ENCODE measurements at places on chromosomes 4 and X.

DNA sequence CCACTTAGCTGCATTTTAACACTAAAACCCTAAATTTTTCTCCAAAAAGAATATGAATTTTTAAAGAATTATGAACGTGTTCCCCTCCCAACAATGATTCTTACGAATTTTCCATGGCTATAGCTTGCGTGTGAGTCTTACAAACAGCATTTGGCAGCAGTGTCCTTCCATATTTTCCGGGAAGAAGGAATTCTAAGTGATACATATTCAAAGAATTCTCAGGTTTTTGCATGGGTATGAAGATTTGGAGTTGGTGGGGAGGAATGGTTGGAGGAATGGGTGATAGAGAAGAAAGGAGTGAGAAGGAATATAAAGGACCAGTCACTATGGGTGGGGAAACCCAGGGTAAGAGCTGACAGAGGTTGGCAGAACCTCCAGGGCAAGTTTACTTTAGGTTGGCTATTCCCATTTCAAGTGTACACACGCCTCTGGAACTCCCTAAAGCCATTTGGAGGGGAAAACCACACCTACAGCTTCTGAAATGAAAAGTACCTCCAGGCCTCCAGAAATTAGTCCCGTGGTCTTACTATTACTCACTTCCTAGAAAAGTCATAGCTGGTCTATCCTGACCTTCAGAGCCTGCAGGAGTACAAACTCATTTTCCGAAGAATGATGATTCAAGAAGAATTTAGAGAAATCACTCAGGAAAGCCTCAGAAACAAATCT lies 420.8 kb upstream of the DIPK2B start:
- no peak for DNase-seq

DNA sequence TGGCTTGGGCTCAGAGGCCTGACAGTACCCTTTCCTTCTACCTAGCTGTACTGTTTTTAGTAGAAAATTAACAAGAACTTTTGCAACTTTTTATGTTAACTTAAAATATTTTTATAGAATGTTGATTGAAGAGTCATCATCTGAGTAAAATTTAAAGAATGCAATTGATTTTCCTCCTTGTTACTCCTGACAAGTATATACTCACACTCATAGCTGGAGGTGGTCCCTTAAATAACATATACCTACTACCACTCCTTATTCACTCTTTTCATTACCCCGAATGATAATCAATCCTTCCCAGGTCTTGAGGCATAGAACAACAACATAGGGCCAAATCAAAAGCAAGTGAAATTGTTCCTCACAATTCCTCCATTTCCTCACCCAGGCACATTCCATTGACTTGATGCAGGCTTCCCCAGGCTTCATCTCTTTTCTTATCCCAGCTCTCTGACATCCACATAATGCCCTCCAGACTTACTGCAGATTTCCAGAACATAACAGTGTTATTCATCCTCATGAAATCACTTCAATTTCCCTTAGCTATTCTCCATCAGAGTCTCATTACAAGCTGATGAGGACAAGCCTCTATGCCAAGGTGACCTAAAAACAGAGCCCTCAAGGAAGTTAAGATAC lies 73.2 kb upstream of the ANXA10 start:
- no peak for DNase-seq

DNA sequence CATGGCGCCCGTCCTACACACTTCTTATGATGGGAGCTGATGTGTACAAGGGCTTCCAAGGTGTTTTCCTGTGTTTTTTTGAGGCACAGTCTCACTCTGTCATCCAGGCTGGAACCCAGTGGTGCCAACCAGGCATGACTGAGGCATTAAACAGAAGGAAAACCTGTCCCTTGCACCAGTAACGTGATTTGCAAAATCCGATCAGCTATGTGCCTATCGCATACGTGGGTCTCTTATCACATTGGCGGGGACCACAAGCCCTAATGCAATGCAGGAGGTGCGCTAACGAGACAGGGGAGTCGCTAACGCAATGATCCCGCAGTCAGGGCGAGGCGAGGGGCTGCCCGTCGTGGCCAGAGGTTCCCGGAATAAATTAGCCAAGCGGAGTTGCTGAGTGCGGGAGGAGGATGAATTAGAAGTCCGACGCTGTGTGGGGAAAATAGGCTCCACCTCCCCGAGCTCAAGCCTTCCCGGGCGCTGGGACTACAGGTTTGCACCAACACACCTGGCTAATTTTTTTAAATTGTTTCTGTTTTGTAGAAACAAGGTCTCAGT lies 162.7 kb downstream of the SHOX start:
- DNase-seq = no peak

DNA sequence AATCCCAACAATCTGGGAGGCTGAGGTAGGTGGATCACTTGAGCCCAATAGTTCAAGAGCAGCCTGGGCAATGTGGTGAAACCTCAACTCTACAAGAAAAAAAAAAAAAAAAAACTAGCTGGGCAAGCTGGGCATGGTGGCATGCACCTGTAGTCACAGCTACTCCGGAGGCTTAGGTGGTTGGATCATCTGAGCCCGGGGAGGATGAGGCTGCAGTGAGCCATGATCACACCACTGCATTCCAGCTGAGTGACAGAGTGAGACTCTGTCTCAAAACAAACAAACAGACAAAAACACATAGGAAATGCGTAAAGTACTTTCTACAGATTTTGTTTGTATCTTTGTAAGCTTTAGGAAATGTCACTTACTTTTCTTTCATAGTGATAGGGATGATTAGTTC lies 307.2 kb upstream of the NR3C2 start:
- DNase-seq = no peak

- DNase-seq = no peak
Measured at GRCh38 chr4:123017636-123018395, 95.4 kb upstream of the NUDT6 start.

DNA sequence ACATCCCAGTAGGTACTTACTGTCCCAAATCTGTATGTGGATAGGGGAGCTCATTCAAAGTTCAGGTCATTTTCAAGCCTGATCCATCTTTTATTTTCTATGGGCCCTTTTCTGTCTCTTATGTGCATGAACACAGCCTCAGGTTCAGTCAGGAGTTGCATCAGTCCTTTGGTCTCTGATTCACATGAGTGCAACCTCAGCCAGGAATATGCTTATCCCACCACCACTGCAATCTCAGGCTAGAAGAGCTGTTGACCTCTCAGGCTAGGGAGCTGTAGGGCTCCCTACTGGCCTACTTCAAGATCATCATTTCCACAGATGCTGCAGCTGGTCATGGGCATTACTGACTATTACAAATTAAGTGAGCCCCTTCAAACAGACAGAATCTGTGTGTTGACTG lies 27.2 kb downstream of the AASDH start:
- DNase-seq = no peak

- no peak for DNase-seq
Measured at GRCh38 chr4:75643651-75644050, 13.3 kb upstream of the CDKL2 start.

GRCh38 chr4:129455482-129455881 lies 359.5 kb downstream of the C4orf33 start:
- DNase-seq = no peak

GRCh38 chr4:151227731-151228130 lies 49.2 kb upstream of the PRSS48 start:
- DNase-seq = no peak

DNA sequence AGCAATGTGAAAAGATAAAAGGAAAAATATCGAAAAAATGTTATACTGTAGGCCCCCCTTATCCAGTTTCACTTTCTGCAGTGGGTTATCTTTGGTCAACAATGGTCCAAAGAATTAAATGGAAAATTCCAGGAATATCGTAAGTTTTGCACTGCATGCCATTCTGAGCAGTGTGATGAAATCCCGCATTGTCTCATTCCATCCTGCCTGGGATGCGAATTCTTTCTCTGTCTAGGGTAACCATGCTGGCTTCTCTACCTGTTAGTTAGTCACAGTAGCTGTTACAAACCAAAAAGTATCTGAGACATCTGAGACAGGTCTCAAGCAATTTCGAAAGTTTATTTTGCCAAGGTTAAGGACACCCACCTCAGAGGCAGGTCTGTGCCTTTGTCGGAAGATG lies 170.3 kb downstream of the COX18 start:
- DNase-seq = no peak

GRCh38 chr4:33696586-33696985 lies 2547.7 kb downstream of the ARAP2 start:
- DNase-seq = no peak

- DNase-seq = no peak
Measured at GRCh38 chr4:125591290-125591689, 276.5 kb downstream of the FAT4 start.

- no peak for DNase-seq
Measured at GRCh38 chrX:15908603-15909290, 54.1 kb upstream of the AP1S2 start.

DNA sequence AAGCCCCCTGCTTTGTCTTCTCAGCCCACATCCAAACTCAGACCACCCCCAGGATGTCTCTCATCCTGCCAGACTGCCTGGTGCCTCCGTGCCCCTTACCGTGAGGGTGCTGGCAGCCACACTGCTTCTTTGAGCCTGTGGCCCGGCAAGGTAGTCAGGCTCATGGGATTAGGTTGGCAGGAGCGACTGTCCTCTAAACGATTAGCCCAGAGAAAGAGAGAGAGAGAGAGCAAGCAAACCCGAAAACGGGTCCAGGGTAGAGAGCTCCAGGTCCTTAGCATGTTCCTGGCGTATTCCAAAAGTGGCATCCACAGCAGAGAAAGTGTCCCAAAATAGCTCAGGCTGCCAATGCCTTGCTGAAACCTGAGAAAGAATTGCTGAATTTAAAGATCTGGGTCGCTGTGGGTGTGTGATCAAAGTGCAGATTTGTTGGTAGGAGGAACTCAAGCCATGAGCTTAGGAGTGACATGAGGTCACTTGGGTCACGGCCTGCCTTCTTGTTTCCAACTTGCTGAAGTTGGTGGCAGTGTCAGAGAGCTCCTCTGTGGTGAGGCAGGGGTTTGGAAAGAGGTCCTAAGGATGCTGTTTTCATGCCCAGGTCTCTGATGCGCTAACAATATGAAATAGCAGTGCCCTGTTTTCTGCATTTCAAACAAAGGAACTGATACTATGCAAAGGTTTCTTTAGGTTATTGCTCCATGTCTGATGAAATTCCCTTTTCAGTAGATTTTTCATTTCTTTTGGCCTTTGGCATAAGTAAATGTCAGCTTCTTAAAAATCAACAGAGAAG lies 81.6 kb downstream of the RTL9 start:
- no peak for DNase-seq

DNA sequence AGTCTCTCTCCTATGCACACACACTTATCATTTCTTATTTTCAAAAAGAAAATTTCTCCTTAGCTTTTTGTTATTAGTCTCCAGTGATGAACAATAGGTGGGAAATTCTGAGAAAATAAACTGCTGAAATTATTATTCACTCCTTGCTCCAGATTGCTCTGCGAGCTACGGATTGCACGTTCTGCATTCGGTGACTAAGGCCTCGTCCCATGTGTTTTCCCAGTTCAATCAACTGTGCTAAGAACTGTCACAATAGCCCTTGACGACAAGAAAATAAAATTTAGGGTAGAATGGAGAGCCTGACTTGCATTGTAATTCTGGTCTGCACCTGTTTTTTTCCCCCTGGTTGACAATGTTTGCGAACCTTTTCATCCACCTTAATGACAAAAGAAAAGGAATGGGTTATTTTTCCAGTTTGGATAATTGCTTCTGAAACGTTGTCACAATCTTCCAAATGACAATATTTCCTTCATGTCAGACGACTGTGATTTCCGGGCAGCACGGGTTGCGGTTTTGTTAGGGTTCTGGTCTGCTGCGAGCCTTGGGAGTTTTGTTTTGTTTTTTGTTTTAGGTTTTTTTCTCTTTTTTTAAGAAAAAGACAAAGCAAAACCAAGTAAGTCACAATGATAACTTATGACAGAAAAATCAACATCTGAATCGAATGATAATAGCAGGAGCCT lies 124.5 kb upstream of the NOCT start:
- no peak for DNase-seq

DNA sequence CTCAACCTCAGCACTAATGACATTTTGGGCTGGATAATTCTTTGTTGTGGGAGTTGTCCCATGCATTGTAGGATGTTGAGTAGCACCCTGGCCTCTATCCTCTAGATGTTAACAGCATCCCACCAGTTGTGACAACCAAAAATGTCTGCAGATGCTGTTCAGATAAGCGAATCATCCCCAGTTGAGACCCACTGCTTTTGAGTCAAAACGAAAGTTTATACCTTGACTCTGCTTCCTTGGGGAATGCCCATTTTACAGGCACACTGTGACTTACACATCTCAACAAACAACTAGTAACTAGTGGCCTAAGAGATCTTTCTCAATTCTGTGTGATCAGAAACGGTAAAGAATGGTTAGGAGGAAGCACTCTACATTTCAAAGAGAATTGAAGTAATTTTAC lies 37.0 kb downstream of the SEPSECS start:
- DNase-seq = no peak

- DNase-seq = no peak
Measured at GRCh38 chrX:107168712-107169111, 37.5 kb downstream of the NUP62CL start.

DNA sequence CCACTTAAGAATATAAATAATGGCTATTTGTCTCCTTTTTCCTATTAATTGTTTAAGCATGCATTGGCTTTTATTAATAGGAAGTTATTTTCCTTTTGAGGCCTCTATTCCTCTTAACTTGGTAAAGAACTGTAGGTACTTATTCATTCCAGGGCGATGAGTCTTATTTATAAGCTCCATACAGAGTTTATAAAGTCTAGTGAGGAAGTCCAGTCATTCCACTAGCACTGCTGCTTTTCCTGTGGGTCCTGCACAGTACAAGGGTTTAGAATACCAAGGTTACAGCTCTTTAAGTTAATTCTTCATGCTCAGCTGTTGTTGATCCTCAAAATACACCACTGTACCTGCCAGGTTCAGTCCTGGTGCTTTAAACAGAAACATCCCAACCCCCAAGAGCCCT lies 28.5 kb upstream of the WNK3 start:
- DNase-seq = no peak

- DNase-seq = no peak
Measured at GRCh38 chr4:161291222-161291621, 872.6 kb downstream of the FSTL5 start.

- no peak for DNase-seq
Measured at GRCh38 chr4:70749313-70749712, 27.5 kb downstream of the RUFY3 start.

GRCh38 chrX:34578237-34578636 lies 78.8 kb downstream of the TMEM47 start:
- no peak for DNase-seq

DNA sequence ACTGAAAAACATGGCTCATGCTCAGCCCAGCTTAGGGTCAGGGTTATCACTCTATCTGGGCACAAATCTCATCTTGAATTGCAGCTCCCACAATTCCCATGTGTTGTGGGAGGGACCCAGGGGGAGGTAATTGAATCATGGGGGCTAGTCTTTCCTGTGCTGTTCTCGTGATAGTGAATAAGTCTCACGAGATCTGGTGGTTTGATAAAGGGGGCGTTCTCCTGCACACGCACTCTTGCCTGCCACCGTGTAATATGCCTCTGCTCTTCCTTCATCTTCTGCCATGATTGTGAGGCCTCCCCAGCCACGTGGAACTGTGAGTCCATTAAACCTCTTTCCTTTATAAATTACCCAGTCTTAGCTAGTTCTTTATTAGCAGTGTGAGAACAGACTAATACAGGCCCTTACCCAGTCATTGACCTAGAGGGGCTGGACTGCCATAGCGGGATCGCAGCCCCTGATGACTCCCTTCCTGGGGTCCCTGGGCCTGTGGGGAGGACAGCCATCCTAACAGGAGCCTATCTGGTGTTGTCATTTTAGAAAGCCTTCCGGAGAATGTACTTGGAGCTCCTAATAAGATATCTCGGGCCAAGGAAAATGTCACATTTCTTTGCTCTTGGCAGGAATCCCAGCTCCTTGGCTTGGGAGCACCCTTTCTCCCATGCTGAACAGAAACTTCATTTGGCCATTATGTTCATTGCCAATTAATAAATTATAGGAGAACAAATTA lies 112.6 kb downstream of the PHKA2 start:
- DNase-seq = no peak
